ENCODE measurements at places on chromosomes 5 and 9. TPM values are rescaled to one million over a fixed set of nuclear protein-coding genes. Genes with fewer than 3 reads are reported as not detected.

Gene PCDHA7
- total RNA-seq = 0.19 TPM

Gene RFX3
- total RNA-seq = 11.4 TPM

Gene ARSI
- total RNA-seq = 0.68 TPM

Gene NPR2
- total RNA-seq = 10.8 TPM

Gene TIMD4
- not detected for total RNA-seq

Gene RAI14
- total RNA-seq = 257 TPM

Measured in dermis blood vessel endothelial cell (primary cell).